Ovary (tissue), 10 donors: ENCODE measurements at places on chromosomes 3 and 15.

DNA sequence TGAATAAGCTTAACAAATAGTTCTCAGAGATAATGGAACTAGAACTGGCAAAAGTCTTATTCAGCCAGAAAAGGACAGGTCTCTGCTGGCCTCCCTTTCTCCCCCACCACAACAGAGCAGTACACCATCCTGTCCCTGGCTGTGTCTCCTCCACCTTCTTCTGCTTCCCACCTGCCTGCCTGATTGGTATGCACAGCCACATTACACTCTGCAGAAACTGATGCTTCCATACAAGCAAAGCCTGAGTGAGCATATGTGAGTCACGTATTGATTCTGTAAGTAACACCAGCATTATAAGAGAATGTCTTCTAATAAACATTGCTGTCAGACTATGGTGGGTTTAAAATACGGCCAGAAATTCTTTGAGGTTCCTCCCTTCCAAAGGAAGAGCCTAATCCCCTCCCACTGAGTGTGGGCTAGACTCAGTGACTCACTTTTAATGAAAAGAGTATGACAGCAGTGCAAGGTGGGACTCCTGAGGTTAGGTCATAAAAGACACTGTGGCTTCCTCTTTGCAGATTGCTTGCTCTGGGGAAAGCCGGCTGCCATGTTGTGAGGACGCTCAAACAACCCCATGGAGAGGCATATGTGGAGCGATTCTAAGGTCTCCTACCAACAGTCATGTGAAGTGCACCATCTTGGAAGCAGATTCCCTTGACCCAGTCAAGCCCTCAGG is 44.4 kb downstream of the ANXA2 start:
- no peak for DNase-seq

- no peak for DNase-seq
Observed at GRCh38 chr3:52442409-52443267, 2.3 kb downstream of the SEMA3G start.

DNA sequence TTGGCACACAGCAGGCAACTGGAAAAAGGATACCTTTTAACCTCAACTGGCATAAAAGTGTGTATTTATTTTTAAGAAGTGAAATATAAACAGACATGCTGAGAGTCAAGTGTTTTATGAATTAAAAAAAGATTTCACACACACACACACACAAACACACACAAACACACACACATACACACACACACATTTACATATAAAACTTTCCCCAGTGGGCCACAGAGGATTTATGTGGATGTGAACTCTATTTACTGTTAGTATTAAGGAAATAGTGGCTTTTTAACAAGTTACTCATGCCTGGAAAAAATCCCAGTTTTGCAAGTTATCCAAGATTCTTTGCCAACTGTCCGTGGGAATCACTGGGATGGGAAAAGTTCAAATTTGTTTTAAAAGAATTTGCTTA is 725.9 kb upstream of the NR2F2 start:
- DNase-seq = peak; percentile 53

GRCh38 chr3:134029256-134029733 is 430 bp downstream of the SLCO2A1 start:
- peak; percentile 50 for DNase-seq

- no peak for DNase-seq
Observed at GRCh38 chr3:4688411-4688810, 195.3 kb downstream of the ITPR1 start.

- no peak for DNase-seq
Observed at GRCh38 chr3:65425880-65426279, 612.8 kb downstream of the MAGI1 start.

DNA sequence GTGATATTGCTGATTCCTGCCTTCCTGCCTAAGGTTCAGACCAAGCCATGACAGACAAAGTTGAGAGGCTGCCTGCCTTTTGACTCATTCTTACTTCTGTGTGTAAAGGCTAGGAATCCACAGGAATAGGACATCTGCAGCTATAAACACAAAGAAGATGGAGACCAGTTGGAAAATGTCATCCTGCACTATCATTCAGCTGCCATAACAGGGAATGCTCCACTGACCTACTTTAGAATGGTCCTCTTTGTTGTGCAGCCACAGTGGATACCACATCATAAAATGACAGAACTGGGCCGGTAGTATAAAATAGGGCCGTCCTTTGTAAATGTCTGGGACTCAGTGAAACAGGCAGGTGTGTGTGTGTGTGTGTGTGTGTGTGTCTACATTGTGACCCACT is 75.1 kb downstream of the STAC start:
- no peak for DNase-seq

- no peak for DNase-seq
Observed at GRCh38 chr15:72369964-72370363, 5.8 kb downstream of the HEXA start.
